Fibroblast of pulmonary artery (primary cell): ENCODE measurements at places on chromosomes 2 and 18.

DNA sequence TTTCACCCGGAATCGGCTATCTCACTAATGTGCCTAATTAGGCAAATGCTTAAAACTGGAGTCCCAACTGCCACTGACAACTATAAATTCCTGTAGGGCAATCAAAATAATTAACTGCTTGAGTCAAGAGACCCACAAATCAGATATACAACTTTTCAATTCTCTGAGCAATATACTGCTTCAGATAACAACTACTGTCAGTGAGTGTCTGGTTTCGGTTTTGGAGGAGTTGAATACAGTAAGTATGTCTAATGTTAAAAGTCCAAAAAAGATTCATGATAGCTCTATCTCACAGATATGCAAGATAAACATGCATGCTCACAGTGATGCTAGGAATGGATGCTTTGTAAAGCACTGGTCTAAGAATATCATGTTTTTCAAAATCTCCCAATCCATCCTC, 283.3 kb downstream of the NRXN1 start:
- no peak for DNase-seq

DNA sequence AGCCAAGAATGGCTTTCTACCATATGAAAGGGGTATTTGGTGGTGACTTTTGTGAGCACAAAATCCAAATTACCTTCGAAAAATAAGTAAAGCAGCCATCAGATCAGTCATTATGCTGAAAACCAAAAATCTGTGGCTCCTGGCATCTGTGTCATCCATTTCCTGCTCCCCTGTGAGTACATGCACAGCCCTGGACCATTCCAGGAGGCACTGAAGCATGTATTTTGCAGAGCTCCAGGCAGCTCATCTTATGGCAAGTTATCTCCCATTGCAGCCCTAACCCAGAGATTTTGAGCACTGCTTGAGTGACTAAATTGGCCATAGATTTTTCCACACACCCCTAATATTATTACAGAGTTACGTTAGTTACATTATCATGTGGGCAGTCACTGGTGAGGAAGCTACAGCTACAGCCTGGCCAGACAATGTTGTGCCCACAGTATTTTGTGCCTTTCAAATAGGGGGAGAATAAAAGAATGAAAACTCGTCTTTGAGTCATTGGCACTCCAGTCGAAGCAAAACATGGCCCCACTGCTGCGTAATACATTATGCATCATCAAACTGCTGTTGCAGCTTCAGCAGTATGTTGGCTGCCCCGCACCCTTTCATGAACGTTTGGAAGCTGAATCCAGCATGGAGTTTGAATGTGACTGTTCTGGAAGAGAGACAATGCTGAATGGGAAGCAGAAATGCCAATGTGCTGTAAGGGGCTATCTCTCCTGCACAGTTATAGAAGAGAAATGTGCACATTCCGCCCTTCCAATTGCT, 702.2 kb downstream of the RNF144A start:
- no peak for DNase-seq

GRCh38 chr18:13330996-13331395, 112.4 kb downstream of the LDLRAD4 start:
- DNase-seq = no peak

DNA sequence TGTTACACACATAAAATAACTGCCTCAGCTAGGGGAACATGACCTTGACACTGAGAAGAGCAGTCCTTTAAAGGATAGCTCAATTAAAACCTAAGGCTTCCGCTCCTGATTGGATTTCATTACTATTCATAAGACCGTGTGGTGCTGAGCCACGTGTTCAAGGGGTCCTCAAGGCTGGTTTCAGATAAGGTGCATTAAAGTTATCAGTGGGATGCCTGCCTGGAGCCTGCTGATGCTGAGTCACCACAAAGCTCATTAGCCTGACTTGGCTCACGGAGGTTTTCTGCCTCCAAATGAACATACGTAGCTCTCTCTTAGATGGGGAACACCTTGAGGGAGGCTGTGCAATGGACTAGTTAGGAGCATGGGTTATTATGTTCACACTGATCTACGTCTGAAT, 518.9 kb downstream of the TDRD15 start:
- DNase-seq = no peak

DNA sequence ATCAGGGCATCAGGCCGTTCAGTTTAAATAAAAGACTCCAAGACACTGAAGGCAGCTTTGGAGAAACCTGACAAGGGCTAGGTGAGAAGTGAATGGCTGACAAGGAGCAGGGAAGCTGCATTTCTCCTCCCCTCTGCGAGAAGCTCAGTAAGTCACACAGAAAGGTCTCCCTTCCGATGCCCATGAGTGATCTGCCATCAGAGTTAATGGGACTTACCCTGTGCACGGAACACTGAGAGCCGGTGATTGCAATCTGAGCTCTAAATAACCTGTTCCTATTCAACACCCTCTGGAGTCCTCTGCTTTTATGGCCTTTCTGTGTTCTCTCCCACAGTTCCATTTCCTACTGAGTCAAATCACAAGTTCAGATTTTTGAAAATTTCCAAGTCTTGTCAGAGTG, 322.2 kb upstream of the MYT1L start:
- no peak for DNase-seq

DNA sequence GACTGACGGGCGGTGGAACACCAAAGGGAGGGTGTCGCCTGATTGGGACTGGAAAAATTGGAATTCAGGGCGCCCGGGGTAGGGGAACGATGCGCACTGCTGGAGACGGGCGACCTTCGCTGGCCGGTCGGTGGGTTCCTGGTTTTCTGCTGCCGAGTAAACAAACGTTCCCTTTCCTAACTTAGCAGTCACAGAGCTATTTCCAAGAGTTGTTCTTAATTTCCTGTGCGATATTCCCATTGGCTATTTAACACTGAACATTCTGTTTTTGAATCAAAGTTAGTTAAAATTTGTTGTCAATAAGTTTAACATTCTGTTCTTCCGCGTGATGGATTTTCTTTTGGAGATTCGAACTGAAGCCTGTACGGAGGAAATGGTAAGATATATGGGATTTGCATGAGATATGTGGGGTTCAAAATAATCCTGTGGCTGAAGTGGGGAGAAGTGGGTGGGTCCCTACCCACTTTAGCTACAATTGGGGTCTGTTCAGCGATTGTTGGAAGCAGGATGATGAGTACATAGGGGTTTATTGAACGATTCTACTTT, 862 bp downstream of the C18orf54 start:
- DNase-seq = peak; percentile 24

GRCh38 chr2:143422681-143423080, 293.5 kb downstream of the ARHGAP15 start:
- DNase-seq = no peak

DNA sequence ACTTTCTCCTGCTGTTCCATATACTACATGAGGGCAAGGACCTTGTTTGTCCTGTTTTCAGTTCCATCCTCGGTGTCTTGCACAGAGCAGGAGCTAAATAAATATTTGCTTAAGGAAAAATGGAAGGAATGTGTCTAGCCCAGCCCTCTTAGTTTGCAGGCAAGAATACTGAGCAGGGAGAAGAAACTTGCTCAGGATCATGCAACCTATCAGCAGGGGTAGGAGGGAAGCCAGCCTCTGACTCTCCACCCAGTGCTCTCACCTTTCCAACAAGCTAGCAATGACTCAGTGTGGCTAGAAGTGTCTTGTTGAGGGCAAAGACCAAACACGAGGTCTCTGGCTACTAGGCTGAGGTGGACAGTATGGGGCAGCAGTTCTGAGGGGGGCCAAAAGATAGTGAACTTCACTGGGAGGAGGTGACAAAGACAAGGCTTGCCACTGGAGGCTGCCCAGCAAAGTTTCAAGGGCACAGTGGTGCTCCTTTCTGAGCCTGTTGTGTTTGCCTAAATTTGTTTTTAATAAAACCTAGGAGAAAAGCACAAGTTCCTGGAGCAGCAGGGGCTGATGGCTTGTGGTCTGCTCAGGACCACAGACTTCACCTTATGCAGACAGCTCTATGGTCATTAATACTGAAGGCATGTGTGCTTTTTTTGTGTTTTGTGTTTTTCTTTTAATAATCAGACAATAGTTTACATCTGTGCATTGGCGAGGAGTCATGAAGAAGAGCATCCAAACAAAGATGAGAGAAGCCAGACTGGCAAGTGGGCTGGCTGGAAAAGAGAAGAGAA, 49.1 kb upstream of the CTAGE1 start:
- DNase-seq = peak; percentile 70

- DNase-seq = no peak
Measured at GRCh38 chr2:172578054-172578453, 22.2 kb downstream of the PDK1 start.

- no peak for DNase-seq
Measured at GRCh38 chr18:10054366-10054765, 140.6 kb downstream of the VAPA start.

- no peak for DNase-seq
Measured at GRCh38 chr2:83997889-83998288, 461.2 kb downstream of the SUCLG1 start.

DNA sequence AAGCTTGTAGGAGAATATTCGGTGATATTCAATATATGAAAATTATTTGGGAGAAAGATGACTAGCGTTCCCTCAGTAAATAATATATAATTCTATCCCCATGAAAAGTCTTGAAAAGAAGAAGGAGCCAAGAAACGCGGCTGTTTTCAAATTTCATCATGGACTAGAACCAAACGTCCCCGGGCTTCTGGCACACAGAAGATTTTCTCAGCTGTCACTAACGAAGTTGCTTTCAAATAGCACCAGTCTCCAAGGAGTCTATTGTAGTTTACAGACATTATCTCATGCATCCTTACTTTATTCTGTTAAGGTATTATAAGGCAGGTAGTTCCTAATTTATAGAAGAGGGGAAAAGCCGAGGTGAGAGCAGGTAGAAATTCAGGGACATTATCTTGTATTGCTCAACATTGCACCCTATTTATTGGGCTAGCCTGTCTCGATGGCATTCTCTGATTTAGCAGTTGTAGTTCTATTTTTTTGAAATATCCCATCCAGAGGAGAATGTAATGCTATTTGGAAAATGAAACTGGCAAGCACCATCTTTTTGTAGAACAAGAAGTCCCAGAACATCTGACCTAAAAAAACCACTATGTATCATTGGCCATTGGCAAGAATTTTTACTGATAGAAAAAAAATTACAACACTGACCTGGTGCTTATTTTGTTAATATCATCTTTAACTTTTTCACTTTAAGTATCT, 198.1 kb upstream of the RASGRP3 start:
- no peak for DNase-seq

- DNase-seq = no peak
Measured at GRCh38 chr2:17581831-17582230, 41.3 kb downstream of the VSNL1 start.

GRCh38 chr18:59426855-59427254, 67.8 kb upstream of the LMAN1 start:
- no peak for DNase-seq

DNA sequence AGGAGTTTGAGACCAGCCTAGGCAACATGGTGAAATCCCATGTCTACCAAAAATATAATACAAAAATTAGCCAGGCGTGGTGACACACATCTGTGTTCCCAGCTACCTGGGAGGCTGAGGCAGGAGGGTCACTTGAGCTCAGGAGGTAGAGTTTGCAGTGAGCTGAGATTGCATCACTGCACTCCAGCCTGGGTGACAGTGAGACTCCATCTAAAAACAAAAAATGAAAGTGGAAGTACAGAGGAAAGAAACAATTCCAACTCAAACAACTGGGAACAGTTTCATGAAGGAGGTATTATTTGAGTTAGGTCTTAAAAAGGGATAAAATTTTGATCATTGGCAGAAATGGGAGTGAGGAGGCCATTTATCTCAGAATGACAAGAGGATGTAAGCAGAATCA, 6.3 kb upstream of the RAB1A start:
- DNase-seq = no peak
